ENCODE measurements at places on chromosomes 3 and 15.
A peak's percentile ranks its signal among the peaks of the same experiment; 100 is the strongest.

- H3K4me1 ChIP-seq: no peaks in the 10 kb centered on the region
- H3K4me3 ChIP-seq: no peak overlapping the region
- no peak for DNase-seq
- no peaks in the 10 kb centered on the region for H3K36me3 ChIP-seq
Observed at GRCh38 chr3:50218448-50218847, 13.4 kb downstream of the SLC38A3 start.

- H3K36me3 ChIP-seq: no peaks in the 10 kb centered on the region
- no peak overlapping the region for H3K27ac ChIP-seq
- no peak for DNase-seq
Observed at GRCh38 chr3:127760361-127760760, 62.0 kb downstream of the MGLL start.

DNA sequence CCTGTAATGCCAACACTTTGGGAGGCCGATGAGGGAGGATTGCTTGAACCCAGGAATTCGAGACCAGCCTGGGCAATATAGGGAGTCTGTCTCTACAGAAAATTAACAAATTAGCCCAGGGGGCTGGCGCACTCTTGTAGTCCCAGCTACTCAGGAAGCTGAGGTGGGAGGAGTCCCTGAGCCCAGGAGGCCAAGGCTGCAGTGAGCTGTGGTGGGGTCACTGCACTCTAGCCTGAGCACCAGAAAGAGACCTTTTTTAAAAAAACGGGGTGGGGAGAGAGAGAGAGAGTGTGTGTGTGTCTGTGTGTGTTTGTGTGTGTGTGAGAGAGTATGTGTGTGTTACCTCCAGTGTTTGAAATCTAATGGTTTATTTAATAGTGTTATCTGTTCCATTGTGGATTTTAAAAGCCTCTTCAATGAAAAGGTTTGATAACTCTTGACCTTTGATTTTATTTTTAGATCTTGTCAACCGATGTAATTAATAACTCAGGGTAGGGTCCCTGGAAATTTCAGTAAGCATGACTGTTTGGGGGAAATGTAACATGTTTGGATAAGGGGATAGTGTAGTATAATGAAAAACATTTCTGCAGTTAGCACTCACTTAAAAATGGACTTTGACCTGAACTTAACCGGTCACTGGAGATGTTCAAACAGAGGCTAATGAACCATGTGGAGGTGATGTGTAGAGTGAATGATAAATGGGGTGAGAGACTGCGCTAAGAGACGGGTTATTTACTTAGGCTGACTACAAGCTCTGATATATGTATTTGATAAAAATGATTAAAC, 29.7 kb downstream of the LRCH3 start:
- DNase-seq: no peak
- peaks cover 11% of the 10 kb centered on the region for H3K36me3 ChIP-seq
- H3K4me1 ChIP-seq: peaks cover 4% of the 10 kb centered on the region

DNA sequence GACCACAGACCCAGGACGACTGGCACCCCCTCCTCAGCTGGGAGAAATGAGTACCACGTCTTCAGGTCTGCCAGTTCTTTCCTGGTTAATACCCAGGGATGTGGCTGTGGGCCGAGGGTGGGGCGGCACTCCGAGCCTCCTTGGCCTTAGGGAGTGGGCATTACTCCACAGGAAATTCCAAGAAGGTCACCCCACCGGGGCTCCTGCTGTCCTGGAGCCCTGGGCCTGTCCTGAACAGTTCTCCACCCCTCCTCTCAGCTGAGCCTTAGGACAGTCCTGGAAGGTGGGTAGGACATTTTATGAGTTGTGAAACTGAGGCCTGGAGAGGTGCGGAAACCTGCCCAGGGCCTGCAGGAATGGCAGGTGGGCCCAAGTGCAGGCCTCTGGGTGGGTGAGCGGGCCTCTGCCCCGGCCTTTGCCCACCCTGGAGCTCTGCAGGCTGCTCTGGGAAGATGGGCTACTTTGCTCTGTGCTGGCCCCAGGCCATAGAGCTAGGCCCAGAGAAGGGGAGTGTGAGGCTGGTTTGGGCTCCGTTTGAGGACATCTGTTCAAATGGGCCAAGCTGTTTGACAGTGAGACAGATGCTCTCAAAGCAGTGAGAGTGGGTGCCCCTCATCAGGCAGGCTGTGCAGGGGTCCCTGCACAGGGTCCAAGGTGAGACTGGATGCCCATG, 103.1 kb downstream of the TMEM266 start:
- no peak for DNase-seq
- H3K36me3 ChIP-seq: no peaks in the 10 kb centered on the region
- no peaks in the 10 kb centered on the region for H3K4me1 ChIP-seq
- H3K4me3 ChIP-seq: no peak overlapping the region

- H3K4me3 ChIP-seq: no peak overlapping the region
- H3K36me3 ChIP-seq: no peaks in the 10 kb centered on the region
- H3K27me3 ChIP-seq: peaks cover 6% of the 10 kb centered on the region
- DNase-seq: no peak
- H3K4me1 ChIP-seq: no peaks in the 10 kb centered on the region
Observed at GRCh38 chr3:55185380-55185779, 257.5 kb upstream of the LRTM1 start.

DNA sequence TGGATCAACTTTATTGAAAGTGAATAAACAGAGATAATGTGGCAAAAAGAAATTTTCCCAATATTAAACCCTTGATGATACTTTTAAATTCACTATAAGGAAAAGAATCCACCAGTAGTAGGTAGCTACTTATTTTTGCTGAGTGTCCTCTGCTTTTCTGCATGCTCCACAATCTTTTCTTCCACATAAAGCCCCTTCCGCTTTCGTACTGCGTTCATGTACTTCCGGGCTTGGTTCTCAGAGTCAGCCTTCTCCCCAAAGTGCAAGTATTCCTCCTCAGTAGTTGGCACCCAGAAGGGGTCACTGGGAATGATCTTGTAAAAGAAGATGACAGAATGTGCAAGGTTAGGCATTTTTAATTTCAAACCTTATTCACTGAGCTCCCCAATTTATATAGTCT, 84.4 kb upstream of the MEX3B start:
- H3K4me3 ChIP-seq: no peak overlapping the region
- DNase-seq: no peak
- peaks cover 11% of the 10 kb centered on the region for H3K36me3 ChIP-seq
- H3K27me3 ChIP-seq: no peaks in the 10 kb centered on the region
- H3K27ac ChIP-seq: no peak overlapping the region

- H3K36me3 ChIP-seq: no peaks in the 10 kb centered on the region
- no peak for DNase-seq
- peak overlapping the region; percentile 89 for H3K27ac ChIP-seq
- H3K4me3 ChIP-seq: no peak overlapping the region
Observed at GRCh38 chr3:45566196-45566595, 28.4 kb upstream of the LIMD1 start.

- no peaks in the 10 kb centered on the region for H3K4me1 ChIP-seq
- no peak overlapping the region for H3K4me3 ChIP-seq
- DNase-seq: no peak
- H3K36me3 ChIP-seq: no peaks in the 10 kb centered on the region
Observed at GRCh38 chr3:63245726-63246241, 32.3 kb upstream of the SYNPR start.

- peaks cover 14% of the 10 kb centered on the region for H3K27me3 ChIP-seq
- H3K36me3 ChIP-seq: no peaks in the 10 kb centered on the region
- H3K27ac ChIP-seq: no peak overlapping the region
- no peak for DNase-seq
Observed at GRCh38 chr15:73320619-73321180, 48.1 kb downstream of the HCN4 start.

DNA sequence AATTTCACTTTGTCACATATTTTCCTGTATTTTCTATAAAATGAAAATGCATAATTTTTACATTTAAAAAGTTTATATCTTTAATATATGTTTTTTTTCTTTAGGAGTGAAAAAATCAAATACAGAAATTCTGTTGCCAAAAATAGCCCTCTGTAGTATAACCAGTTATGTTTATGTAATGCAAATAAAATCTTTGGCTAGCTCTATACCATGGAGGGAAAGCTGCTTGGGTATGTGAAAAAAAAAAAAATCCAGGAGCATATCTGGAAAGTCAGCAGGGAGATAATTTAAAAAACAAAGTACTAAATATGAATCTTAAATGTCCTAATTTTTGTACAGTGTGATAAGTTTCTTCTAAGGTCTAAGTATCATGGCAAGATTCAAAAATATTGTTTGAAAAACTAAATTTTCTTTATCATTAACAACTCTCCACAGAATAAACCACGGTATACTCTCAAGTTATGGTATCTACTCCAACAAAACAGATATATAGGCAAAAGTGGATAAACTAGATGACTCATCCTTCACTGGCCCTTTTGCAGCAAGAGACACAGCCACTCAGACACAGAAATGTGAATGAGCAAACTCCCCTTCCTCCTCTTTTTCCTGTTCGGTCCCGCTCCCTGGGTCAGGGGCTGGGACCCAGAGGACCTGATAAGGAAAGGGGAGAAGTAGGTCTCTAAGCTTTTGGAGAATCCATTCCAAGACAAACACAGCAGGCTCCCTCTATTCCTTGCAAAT, 66.6 kb downstream of the PDZRN3 start:
- no peaks in the 10 kb centered on the region for H3K4me1 ChIP-seq
- no peak overlapping the region for H3K27ac ChIP-seq
- DNase-seq: no peak

DNA sequence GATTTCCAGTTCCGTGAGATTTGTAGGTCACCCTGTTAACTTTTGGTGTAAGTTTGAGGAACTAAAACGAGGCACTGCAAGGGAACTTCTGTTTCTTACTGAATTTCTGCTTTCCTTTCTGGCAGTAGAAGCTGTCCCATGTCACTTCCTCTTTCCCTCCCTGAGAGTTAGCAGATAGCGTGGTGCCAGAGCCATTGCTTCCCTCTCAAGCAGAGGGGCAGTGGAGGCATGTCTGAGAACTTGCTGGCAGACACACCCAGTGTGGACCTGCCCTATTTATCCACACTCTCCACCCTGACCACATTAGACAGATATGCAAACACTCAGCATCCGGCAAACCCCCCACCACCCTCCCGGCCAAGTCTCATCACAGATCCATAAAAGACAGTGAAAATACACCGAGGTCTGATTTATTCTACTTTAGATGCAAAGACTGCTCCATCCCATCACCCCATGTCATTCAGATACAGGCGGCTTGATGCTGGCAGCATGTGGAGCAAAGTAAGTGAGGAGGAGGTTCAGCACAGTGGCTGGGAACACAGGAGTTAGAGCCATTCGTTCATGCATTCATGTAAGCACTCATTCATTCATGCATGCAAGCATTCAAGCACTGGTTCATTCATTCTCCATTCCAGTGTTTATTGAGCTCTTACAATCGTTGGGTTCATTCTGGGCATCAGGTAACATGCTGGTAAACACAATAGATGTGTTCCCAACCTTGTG, 324.7 kb downstream of the SHQ1 start:
- H3K4me3 ChIP-seq: no peak overlapping the region
- H3K4me1 ChIP-seq: peaks cover 36% of the 10 kb centered on the region
- H3K36me3 ChIP-seq: no peaks in the 10 kb centered on the region
- peak; percentile 10 for DNase-seq

- H3K36me3 ChIP-seq: peaks cover 19% of the 10 kb centered on the region
- no peak for DNase-seq
- peaks cover 56% of the 10 kb centered on the region for H3K4me1 ChIP-seq
- no peak overlapping the region for H3K27ac ChIP-seq
- no peaks in the 10 kb centered on the region for H3K27me3 ChIP-seq
- H3K4me3 ChIP-seq: no peak overlapping the region
Observed at GRCh38 chr3:172134352-172134751, 95.0 kb downstream of the FNDC3B start.

DNA sequence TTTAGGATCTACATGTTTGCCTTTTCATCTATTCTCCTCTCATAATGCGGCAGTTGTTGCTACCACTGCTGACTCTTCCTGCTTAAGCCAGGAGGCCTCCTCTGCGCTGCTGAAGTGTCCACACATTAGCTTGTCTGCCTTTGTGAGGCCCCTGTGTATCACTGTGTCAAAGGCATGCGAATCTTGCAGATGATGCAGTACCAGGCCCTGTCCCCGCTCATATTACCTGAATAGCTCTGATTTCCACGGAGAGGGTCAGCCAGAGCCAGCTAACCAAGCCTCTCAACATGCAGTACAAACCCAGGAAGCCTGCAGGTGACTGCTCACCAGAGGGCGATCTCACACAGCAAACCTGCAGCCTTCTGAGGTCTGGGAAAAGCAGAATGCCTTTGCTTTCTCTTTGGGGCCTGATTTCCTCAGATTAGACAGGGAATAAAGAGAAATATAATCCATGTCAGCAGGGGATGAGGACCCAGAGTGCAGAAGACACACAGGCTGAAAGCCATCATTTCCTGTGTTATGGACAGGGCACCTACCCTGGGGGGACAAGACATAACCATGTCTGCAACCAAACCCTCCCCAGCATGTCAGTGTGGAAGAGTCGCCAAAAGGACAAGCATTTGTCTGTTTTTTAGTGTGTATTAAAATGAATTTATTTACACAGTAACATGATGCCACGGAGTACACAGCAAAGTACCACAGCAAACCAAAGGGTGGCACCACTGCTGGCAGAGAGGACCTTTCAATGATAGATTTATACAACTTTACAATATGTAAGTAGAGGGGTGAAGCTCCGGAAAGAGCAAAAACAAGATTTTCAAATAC, 36.8 kb upstream of the TSPAN3 start:
- H3K27me3 ChIP-seq: no peaks in the 10 kb centered on the region
- no peaks in the 10 kb centered on the region for H3K4me1 ChIP-seq
- H3K36me3 ChIP-seq: no peaks in the 10 kb centered on the region
- no peak overlapping the region for H3K27ac ChIP-seq

DNA sequence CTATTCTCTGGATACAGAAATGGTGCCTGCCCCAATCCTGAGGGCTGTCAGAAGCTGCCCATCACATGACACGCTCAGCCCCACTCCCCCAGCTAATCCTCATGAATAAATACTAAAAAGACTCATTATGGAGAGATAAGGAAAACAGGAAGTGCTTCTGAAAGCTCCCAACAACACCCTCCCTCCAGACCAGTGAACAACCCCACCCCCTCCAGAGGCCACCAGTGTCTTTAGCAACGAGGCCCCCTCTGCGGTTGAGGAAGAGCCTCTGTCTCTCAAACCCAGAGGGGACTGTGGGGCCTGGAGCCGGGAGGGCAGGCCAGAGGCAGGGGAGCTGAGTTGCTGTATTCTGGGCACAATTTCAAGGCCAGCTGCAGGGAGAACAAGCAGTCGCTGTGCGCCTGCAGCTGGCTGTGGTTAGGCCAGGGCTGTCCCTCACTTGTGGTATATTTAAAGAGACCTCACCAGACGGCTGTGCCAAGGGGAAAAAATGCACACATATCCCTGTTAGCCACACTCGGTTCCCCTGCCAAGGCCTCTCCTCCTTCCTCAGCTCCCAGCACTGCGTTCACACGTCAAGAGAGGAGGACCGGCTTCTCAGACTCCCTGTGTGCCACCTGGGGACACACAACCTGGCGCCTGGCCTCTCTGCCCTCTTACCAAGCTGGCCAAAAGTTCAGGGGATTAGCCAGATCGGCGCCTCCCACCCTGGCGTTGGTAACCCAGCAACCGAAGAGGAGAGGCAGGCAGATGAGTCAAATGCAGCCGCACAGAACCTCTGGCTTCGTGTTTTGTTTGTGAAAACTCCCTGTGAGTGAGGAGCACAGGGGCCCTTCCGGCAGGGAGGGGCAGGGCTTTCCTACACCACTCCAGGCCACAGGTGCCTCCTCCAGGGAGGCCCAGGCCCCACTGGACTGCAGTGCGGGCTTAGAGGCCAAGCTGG, 101.2 kb upstream of the ETV5 start:
- DNase-seq: peak; percentile 35
- peaks cover 6% of the 10 kb centered on the region for H3K27me3 ChIP-seq
- no peak overlapping the region for H3K4me3 ChIP-seq
- no peaks in the 10 kb centered on the region for H3K36me3 ChIP-seq

GRCh38 chr3:153897842-153898241, 223.3 kb upstream of the ARHGEF26 start:
- H3K4me1 ChIP-seq: no peaks in the 10 kb centered on the region
- H3K27me3 ChIP-seq: no peaks in the 10 kb centered on the region
- H3K4me3 ChIP-seq: no peak overlapping the region
- H3K27ac ChIP-seq: no peak overlapping the region
- no peaks in the 10 kb centered on the region for H3K36me3 ChIP-seq

Measured in activated CD8-positive, alpha-beta T cell treated with anti-CD3 and anti-CD28 coated beads for 36 hours (primary cell).